Natural killer cell (primary cell): ENCODE measurements at places on chromosomes 1 and 21. TPM values are rescaled to one million over a fixed set of nuclear protein-coding genes. Genes with fewer than 3 reads are reported as not detected.

GRCh38 chr1:224929335-224930237 lies at the start of gene DNAH14:
Gene DNAH14 (plus strand): TSS chr1:224929675. CDS start chr1:224952703, 23,028 bp downstream.
- no peaks in the 10 kb centered on the region for H3K36me3 ChIP-seq
- H3K4me1 ChIP-seq: no peaks in the 10 kb centered on the region
- H3K4me3 ChIP-seq: peak within 1 kb of the TSS; percentile 18

DNA sequence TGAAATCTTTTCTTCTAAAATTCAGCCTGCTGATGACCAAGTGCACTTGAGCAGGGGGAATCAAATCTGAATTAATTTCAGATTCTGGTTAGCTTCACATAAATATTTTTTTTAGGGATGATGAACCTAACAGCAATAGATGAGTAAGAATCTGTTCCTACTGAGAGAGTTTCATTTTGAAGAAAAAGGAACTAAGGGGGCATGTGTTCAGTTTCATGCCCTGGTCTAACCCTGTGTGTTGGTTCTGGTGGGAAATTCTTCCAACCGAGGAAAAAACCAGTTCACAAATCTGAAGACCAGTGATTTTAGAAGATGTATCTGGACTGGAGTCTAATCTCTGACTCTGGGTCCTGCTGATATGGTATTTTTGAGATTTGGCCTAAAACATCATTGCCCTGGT lies 13.7 kb downstream of the SELL start:
- peaks cover 68% of the 10 kb centered on the region for H3K4me1 ChIP-seq
- DNase-seq: no peak
- peaks cover 55% of the 10 kb centered on the region for H3K36me3 ChIP-seq
- H3K4me3 ChIP-seq: no peak overlapping the region

Gene GJA5
- total RNA-seq: not detected

DNA sequence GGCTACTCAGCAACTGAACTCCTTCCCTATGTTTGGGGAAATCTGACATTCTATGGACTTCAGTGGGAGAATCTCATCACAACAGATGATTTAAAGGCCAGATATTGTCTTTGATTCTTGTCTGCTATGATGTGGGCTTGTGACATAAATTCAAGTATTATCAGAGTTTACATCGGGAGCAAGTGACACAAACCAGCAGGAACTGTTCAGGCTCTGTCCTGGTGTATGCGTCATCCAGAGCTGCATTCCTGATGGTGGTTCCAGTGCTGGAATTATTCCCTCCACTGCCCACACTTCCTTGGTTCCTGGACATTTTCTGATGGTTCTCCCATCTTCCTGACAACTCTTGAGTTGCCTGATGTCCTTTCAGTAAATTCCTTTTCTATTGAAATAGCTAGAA lies 10.8 kb upstream of the LSM10 start:
- no peak for DNase-seq
- H3K36me3 ChIP-seq: no peaks in the 10 kb centered on the region
- no peak overlapping the region for H3K27ac ChIP-seq
- no peak overlapping the region for H3K4me3 ChIP-seq
- no peaks in the 10 kb centered on the region for H3K4me1 ChIP-seq

- peaks cover 22% of the 10 kb centered on the region for H3K4me1 ChIP-seq
- H3K27me3 ChIP-seq: no peaks in the 10 kb centered on the region
- no peak overlapping the region for H3K27ac ChIP-seq
- DNase-seq: no peak
- H3K4me3 ChIP-seq: no peak overlapping the region
These were observed 34.6 kb downstream of the DNTTIP2 start for GRCh38 chr1:93844262-93845045.

Gene TMEM9
- 18.1 TPM for total RNA-seq

GRCh38 chr1:88357729-88358128 lies 326.3 kb upstream of the PKN2 start:
- H3K4me3 ChIP-seq: no peak overlapping the region
- H3K27ac ChIP-seq: no peak overlapping the region
- H3K4me1 ChIP-seq: no peaks in the 10 kb centered on the region
- no peaks in the 10 kb centered on the region for H3K36me3 ChIP-seq
